ENCODE measurements at places on chromosomes 11 and 22.

GRCh38 chr11:8604078-8604723, 10.2 kb upstream of the STK33 start:
- peak; percentile 10 for DNase-seq

DNA sequence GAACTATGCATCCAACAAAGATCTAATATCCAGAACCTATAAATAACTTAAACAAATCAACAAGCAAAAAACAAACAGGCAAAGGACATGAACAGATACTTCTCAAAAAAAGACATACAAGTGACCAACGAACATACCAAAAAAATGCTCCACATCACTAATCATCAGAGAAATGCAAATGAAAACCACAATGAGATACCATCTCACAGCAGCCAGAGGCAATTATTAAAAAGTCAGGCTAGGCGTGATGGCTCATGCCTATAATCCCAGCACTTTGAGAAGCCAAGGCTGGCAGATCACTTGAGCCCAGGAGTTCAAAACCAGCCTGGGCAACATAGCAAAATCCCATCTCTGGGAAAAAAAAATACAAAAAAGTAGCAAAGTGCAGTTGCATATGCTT, 10.7 kb downstream of the SAA4 start:
- DNase-seq = no peak

DNA sequence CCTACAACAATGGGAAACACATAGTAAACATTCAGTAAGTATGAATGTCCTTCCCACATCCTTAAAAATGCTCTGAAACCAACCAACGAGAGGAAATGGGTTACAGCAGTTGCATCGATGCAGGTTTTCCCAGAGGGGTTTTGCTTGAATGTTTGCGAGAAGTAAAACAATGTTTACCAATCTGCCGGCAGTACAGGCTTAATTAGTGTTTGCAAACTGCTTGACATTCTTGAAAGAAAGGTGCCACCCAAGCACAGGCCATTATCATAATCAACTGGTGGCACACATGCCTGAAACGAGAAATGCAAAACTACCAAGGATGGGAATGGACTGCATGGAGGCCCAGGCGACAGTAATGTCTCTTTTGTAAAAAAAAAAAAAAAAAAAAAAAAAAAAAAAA, 27.1 kb upstream of the OPCML start:
- DNase-seq = no peak

DNA sequence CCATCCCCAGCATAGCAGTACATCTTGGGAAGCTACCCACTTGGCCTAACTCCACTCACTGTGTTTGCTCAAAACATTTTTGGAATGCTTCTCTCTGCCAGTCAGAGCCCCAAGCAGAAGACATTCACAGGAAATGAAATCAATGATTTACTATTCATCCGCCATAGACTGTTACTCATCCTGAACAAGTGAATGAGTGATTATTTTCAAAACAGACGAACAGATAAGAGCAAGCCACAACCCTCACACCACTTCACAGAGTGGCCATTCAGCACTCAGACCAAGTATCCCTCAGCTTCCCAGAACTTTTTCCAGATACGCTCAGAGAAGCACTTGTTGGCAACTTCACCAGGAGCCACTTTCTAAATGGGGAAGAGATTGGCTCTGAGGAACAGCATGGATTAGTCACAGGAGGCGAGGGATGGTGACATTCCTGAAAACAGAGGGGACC, 13.0 kb upstream of the UBASH3B start:
- DNase-seq = no peak

DNA sequence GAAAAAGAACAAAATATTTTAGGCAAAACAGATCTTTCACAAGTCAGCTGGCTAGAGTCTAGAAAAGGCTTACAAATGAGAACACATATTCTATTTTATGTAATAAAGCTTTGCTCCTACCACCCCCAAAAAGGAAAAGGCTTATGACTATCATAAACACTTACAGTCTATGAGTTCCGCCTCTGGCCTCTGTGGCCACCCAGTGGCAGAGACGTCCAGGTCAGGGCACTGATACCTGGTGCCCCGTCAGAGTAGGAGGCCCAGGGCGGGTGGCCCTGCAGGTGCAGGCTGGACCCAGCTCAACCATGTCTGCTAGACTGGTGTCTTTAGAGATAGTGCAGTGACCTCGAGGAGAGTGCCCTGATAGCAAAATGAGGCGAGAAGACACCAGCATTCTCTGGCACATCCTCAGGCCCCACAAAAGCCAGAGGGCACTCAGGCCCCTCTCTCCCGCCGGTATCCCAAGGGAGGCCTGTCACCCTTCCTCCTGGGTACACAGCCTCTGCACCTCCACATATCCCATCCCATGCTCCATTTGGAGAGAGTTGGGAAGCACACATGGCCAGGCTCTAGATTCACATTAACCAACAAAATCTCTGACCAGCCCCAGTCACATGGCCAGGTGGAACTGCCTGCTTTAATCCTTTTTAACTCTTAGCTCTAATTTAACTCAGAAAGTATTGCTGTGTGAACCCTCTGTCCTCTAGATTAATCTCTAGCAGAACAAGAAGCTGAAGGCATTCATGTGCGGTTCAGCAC, 27.3 kb upstream of the SERPIND1 start:
- DNase-seq = no peak

DNA sequence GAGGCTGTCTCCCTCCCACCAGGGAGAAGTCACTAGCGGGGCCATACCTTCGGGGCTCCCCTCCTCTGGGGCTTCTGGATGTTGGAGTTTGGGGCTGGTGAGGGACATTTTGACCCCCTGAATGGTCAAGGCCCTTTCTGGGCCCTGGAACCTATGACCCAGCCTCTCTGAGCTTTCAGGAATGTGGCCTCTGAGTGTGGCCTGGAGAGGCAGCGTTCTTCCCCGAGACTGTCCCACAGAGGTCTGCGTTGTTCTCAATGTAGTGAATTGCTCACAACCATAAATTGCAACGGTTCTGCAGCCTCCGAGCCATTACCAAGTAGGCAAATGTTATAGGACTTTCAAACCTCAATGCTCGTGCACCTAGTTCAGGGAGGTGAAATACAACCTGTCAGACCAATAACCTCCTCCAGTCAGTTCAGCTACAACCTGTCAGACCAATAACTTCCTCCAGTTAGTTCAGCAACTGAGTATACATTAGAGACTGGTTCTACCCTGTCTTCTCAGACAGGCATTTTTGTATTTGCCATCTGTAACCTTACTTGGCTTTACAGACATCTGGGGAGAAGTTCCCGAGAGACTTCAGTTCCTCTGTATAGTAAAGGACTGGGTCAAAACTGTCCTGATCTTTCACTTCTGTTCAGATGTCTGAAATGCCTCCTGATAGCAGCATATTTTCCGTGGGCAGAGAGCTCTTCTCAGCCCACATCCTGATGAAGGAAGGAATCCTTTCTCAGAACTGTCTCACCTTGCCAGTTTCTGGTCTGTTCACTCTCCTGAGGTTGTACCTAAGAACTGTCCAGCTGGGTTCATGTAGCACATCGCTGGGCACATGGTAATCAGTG, 34.2 kb downstream of the MICAL2 start:
- no peak for DNase-seq

All from CD4-positive, alpha-beta T cell (primary cell).